Mucosa of descending colon (tissue), 3 donors: ENCODE measurements at places on chromosomes 1 and 21. TPM values are rescaled to one million over a fixed set of nuclear protein-coding genes. Genes with fewer than 3 reads are reported as not detected.

SYT2 gene
- not detected for total RNA-seq

TRNP1 gene
- total RNA-seq: 16.8 TPM

IFFO2 gene
- total RNA-seq: 13.1 TPM

CDC7 gene
- total RNA-seq: 5.0 TPM

SPATA46 gene
- total RNA-seq: not detected

DNA sequence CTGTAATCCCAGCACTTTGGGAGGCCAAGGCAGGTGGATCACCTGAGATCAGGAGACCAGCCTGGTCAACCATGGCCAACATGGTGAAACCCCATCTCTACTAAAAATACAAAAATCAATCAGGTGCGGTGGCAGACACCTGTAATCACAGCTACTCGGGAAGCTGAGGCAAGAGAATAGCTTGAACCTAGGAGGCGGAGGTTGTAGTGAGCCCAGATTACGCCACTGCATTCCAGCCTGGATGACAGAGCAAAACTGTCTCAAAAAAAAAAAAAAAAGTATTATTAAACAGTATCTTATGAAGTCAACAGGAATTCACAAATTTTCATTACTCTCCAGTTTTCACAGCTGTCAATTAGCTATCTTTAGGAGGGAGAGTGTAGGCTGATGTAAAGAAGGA, 3.8 kb downstream of the ACBD6 start:
- DNase-seq: no peak

GRCh38 chr1:200640963-200641401, 20.4 kb upstream of the KIF14 start:
- no peak for DNase-seq

GRCh38 chr1:230105754-230106625, 39.0 kb downstream of the GALNT2 start:
- no peak for DNase-seq

- DNase-seq: no peak
These were observed 103.9 kb upstream of the TSPAN2 start for GRCh38 chr1:115193046-115193828.

GRCh38 chr1:227166559-227166958, 151.7 kb downstream of the CDC42BPA start:
- no peak for DNase-seq

DNA sequence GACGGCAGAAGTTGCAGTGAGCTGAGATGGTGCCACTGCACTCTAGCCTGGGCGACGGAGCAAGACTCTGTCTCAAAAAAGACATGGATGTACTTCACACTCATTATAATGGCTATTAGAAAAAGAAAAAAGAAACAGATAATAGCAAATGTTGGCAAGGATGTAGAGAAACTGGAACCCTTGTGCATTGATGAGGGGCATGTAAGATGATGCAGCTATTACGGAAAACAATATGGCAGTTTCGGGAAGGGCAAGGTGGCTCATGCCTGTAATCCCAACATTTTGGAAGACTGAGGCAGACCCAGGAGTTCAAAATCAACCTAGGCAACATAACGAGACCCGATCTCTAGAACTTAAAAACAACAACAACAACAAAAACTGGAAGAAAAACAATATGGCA, 22.3 kb downstream of the TRIT1 start:
- DNase-seq: no peak

DNA sequence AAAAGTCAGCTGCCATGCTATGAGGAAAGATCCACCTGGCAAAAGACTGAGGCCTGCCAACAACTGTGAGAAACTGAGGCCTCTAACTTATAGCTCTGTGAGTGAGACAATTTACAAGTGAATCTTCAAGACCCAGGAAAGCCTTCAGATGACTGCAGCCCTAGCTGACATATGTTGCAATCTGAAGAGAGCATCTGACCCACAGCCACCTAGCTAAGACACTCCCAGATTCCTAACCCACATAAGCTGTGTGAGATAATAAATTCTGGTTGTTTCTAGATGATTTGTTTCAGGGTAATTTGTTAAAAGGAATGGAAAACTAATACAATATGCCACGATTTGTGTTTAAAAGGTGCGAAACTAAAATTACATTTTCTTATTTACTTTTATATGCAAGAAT, 55.1 kb downstream of the HFM1 start:
- no peak for DNase-seq

DNA sequence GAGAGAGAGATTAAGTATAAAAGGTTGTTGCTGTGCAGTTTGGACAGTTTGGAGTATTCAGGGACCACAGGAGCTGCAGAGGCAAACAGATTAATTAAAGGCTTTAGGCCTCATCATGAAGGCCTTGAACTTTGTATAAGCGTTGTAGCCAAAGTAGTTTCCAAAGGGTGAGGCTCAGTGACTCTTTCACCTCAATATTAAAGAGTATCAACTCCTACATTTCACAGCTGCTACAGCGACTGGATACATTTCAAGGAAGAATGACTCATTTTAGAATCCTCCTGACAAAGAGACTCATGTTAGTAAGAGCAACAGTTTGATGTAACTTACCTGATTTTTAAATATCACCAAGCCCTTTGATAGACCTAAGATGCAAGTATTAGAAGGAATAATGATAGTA, 355.5 kb downstream of the HLX start:
- no peak for DNase-seq
